ENCODE measurements at places on chromosomes 5 and 9.

DNA sequence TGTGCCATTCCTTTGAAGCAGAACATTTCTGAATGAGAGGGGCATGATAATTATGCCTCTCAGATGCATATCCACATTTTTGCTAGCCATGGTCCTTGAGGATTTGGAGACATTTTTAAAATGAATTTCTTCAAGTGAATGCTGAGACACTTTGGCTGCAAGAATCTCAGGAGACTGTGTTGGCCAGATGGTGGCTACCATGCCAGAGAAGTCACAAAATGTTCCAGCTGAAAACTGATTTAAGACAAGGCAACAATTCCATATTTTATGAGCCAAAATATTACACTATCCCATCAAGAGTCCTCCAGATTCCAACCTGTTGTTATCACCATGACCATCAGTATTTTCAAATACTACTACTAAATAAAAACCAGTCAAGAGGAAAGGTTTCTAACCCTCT lies 859.5 kb upstream of the DMAC1 start:
- no peak for DNase-seq

DNA sequence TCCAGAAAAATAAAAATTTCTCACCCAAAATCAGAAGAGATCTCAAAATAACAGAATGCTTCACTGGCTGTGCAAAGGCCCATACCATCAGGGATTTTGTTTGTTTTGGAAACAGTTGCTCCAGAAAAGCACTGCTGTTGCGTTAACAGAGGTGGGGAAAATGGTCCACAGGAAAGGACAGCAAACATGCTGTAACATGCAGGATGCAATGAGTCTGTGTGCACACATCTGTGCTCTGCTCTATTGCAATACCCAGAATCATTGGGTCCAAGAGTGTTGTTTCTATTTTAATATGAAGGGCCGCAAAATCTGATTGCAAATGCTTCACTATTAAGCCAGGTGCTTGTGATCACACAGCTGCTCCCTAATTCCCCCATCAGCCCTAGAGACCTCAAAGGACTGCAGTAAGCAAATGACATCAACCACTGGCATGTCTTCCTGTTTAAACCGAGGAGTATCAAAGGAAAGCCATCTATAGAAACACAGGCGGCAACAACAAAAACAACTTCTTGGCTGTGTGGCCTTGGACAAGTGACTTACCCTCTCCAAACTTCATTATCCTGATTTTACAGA lies 141.0 kb downstream of the DCP2 start:
- DNase-seq, result no peak

DNA sequence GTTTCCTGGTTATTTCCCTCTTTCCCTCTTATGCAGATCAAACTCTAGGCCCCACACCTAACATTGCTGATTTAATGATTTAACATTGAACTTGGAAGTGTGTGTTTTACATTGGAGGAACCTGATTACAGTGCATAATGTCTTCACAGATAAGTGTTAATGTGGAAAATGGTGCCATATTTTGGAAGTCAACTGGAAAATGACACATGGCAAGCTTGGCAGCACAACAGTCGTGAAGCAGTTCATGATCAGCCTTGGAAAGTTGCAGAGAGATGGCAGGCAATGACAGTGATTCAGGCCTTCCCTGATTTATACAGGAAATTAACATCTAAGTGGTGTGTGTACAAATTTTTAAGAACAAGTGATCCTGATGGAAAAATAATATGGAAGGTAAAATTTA lies 80.0 kb upstream of the CTNND2 start:
- no peak for DNase-seq

DNA sequence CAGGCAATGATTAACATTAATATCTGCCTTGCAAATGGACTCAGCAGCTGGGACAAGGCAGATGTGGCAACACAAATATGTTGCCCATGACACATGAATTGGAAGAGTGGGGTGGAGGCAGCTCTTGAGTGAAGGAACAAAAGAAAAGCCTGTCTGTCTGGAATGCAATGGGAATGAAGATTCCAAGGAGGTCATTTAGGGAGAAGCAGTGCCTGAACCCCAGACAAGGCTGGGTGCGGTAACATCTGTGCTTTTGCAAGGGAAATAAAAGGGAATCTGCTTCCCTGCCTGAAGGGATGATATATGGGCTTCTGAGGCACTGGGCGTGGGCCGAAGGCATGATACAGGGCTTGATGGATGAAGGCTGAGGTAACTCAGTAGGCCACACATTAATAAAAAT lies 94.1 kb upstream of the TRIM32 start:
- no peak for DNase-seq

DNA sequence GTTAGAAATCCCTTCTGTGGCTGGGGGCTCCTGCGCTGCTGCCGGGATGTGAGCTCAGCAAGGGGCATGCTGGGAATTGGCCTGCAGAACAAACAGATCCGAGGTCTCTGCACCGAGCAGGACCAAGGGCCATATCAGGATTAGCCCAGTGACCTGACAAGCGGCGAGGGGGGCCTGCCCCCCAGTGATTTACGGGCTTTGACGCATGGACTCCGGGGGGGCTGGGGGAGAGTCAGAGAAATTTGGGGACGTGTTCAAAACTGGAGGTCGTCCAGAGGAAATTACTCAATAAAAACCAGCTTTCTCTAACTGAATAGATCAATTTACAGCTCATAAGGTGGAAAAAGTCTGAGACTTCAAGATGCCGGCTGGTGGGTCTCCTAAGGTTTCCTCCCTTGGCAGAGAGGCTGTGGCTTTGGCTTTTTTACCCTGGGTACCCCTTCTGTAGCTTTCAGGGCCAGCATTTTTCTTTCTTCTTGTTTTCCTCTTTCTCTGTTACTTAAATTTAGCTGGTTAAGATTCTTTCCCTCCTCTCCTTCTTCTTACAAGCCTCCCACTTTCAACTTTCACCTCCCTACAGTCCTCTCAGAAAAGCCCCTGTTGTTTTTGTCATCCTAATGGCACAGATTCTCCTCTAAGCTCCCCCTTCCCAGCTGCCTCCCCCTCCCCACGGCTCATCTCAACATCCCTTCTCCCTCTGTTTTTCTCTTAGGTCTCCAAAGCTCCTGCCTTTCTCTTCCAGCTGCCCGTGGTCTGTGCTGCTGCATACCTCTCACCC lies 551.0 kb downstream of the CCDC171 start:
- DNase-seq, result no peak

GRCh38 chr5:60584304-60584703 lies 115.7 kb downstream of the DEPDC1B start:
- DNase-seq, result no peak
